ENCODE measurements at places on chromosomes 6 and 20.

DNA sequence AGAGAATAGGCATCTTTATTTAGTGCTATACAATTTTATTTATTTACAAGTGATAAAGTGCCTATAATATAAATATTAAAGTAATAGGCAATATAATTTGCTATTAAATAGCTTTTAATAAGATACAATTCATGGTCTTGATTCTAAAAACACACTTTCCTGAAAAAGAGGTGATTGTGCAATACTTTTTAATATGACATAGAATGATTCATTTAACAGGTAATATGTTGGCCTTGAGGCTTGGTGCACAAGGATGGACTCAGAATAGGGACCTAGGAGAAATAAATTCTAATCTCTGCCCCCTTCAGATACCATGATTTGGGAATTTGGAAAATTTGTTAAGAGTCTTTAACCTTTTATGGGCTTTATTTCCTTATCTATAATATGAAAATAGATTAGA lies 149.9 kb upstream of the FUT9 start:
- DNase-seq = no peak

DNA sequence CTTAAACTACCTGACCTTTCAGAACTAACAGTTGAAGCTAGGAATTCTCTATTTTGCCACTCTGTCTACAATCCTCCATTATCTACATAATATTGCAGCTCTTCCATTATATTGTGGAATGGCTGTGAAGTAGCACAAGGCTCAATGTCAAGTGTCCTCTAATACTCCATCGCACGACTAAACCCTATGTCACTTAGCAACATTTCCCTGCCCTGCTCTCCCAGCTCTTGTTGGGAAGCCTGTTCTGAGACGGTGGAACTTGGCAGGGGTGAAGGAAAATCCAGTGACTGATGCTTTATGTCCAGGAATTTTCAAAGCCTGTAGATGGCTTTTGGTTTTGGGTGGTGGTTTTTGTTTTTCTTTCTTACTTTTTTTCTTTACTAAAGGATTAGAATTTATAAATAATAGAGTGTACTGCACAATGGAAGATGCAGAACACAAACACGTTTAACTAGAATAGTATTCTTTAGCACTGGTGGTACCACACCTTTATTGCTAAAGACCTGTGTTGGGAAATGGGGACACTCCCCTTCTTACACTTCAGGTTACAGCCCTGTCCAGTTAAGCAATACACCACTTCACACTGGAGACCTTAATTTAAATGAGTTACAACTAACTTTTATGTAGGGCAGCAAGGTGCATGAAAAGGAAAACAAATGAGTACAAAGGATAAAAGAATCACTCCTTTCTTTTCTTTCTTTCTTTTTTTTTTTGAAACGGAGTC lies 20.7 kb upstream of the AMD1 start:
- no peak for DNase-seq

DNA sequence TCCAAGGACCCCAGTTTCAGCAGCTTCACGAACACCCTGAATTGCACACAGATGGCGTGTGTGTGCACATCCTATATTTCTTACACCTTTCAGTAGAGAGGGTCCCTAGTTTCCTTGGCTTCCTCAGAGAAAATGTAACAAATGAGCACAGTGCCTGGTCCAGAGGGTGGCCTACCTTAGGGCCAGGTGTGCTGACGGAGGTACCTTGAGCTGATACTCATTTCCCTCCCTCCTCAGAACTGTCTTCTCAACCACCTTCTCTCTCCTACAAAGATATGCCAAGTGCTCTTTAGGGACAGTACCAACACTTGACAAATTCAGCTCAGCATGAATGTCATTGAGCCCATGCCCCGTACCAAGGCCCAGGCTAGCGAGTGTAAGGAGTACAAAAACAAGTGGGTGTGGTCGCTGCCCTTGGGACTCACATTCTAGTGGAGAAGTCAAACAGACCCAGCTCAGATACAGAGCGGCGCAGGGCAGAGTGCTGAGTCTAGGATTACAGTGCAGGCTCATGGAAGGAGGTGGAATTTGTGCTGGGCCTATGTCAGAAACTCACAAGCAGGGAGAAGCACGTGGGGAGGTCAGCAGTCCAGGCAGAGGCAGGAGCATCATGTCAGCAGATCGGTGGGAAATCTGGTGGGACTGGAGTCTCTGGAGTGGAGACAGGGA lies 9.6 kb upstream of the BPHL start:
- no peak for DNase-seq

DNA sequence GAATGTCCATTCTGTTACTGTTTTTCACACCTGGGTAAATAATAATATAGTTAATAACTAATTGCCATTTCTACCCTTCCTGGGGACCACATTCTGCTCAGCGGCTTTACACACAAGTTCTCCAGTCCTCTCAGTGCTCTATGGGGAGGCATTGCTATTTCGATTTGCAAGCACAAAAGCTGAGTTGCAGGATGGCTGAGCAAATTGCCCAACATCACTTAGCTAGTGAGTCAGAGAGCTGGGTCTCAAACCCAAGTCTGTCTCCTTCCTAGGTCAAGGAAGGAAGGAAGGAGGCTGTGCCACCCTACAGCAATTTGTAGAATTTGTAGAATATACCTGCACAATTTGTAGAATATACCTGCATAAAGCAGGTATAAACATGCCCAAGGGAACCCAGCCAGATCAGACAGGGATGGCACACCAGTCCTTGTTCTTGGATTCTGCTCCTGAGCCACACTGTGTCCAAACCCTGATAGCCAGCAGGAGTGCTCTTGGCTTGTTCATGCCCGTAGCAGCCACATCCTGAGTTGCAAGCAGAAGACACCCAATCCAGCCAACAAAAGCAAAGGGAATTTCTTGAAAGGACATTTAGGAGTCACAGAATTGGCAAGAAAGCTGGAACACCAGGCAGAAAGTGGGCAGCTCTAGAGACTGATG lies 56.9 kb downstream of the LY86 start:
- DNase-seq = no peak

DNA sequence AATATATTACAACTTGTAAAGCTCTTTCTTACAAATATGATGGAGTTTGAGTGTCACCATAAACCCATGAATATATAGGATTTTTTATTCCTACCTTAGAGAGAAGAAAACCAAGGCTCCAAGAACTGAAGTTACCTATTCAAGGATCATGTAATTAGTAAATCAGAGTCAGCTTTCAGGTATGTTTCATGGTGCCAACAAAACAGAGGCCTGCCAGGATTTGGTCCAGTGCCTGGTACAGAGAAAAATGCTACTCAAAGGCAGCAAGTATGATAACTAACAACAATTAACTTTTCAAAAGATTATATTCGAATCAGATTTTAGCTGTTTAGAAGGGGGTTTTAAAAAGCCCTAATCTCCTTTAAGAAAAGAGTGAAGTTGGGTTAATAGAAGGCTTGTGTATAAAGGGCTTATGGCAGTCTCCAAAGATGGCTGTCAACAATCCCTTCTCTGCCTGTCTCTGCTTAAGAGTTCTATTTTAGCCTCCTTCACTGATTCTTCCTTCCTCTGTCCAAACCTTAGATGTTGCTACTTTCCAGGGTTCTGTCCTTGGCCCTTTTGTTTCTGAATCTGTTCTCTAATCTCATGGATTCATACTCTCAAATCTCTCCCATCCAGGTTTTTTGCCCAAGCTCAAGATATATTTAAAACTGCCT lies 7.8 kb downstream of the MAP3K7 start:
- no peak for DNase-seq

GRCh38 chr20:15248618-15249395 lies 911.4 kb upstream of the FLRT3 start:
- DNase-seq = no peak

DNA sequence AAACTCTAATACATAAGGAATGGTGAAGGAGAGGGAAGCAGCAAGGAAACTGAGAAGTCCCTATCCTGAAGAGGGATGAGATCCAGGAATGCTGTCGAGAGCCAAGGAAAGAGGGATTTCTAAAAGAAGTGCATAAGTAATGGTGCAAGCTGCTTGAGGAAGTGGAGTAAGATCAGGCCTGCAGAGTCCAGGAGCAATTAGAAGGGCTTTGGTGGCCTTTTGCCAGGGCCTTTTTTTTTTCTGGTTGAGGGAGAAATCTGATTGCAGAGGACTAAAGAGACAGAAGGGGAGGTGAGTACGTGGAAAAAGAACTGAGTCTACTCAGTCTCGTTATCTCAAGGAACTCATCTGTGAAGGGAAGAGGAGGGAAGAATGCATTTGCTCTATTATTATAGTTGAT lies 396.2 kb downstream of the UTRN start:
- no peak for DNase-seq

GRCh38 chr6:125829433-125829832 lies 38.7 kb downstream of the NCOA7 start:
- DNase-seq = no peak

DNA sequence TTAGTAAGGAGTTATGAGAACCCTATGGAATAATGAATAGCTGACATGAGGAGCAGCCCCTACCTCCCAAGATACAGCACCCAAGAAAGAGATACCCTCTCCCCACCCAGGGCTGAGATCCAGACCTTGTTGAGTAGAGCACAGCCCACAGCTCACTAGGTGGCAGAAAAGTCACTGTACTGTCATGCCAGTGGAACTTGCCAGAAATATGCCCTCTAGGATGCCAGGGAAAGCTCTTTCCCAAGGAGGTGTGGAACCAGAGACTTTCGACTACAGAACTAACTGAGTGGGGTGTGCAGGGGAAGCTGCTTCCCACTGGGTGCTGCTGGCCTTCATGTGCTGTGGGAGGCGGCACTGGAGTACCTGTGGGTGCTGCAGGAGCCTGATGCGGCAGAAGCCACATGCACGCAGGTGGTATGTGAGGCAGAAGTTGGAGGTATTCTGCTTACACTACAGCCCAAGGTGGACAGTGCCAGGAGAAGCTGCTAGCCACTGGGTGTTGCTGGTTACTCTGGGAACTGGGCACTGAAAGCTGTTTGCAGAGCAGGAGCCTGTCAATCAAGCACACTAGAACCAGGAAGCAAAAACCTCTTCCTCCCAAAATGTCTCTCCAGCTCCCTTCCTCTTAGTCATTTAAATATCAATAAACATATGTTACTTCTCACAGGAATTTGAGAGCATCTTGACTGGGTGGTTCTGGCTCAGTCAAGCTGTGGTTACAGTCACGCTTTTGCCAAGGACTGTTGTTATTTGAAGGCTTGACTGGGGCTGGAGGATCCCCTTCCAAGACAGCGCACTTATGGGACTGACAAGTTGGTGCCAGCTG lies 17.8 kb downstream of the ARMC12 start:
- no peak for DNase-seq

- no peak for DNase-seq
These were observed 483.4 kb upstream of the FLRT3 start for GRCh38 chr20:14820771-14821170.

DNA sequence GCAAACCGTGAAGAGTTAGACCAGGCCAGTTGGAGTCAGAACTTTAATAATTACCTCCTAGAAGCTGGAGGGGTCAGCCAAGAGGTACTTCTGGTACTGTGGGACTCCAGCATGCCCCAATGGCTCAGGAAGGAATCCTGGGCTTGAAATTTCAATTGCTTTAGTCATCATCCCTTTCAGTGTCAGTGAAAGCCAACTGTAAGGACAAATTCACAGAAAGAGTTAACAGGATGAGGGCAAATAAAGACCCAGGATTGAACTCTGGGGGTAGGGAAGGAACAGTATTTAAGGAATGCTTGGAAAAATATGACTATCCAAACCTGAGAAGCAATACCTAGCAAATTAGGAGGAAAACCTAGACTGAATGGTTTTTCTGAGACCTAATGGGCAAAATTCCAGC lies 735.1 kb upstream of the MARCKS start:
- no peak for DNase-seq

DNA sequence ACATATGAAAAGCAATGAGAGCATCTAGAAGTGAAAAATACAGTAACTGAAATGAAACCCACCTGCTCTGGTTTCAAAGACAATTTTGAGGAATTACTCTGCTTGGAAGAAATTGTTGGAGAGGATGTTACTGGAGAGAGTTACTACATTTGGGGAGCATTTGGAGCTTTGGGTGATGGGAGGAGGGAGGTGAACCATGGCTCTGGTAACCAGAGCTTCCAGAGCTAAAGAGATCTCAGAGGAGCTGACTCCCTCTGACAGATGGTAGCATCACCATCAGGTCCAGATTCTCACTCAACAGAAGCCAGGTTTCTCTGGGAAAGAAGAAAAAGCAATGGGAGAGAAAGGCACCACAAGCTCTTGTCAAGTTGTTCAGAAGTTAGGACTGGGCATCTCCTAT lies 42.2 kb upstream of the SMAP1 start:
- DNase-seq = no peak

DNA sequence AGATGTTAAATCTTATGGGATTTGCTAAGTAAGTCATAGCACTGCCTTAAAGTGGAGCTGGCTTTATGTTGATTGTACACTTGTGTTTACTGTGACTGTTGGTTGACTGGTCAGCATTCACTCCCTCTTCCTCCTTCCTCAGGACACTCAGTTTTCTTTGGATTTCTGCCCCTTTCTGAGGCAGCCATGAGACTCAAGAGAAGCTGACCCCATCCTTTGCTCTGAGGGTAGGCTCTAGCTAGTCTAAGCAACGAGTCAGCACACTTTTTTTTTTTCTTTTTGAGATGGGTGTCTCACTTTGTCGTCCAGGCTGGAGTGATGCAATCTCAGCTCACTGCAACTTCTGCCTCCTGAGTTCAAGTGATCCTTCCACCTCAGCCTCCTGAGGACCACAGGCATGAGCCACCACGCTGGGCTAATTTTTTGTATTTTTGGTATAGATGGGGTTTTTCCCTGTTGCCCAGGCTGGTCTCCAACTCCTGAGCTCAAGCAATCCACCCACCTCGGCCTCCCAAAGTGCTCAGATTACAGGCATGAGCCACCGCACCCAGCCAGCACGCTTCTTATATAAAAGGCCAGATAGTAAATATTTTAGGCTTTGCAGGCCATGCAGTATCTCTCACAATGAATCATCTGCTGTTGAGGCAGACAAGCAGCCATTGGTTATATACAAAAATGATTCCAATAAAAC lies 191.4 kb downstream of the NFATC2 start:
- no peak for DNase-seq

DNA sequence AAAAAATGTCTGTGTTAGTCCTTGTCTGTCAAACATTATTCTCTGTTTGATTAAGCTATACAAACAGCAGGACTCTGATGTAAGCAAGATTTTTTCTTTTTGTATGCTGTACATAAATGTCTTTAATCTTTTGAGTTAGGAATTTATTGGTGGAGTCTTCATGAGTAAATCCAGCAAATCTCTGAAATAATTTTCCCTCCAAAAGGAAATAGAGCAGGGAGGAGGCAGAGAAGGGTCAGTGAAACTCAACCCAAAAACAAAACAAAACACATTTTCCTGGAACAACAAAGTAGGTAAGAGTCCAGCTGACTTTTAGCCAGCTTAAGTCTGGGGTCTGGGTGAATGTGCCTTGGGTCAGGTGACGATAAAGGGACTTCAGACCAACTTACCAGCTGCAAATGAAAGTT lies 113.7 kb downstream of the FOXA2 start:
- no peak for DNase-seq

GRCh38 chr20:11305406-11305805 lies 612.3 kb upstream of the BTBD3 start:
- DNase-seq = no peak

DNA sequence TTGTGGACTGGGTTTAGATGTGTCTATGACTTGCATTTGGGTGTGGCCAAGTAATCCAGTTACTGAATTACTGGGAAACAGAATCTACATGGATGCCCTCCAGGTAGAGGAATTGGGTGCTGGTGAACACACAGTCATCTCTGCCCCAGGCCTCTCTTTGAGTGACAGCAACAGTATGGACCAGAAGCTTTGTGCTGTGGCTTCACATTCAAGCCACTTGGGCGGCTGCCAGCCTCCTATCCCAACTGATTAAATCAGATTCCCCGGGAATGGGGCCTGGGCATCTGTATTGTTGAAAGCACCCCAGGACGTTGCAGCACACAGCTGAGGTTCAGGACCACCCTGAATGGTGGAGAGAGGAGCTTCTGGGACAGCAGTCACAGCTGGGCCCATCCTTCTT lies 144.6 kb downstream of the DHX35 start:
- DNase-seq = no peak

GRCh38 chr20:40638414-40638813 lies 50.6 kb downstream of the MAFB start:
- DNase-seq = no peak

Measured in stimulated activated CD8-positive, alpha-beta memory T cell treated with anti-CD3 and anti-CD28 coated beads, Interleukin-12 subunit alpha, Interleukin-12 subunit beta, amount 100 ng/mL, for 4 hours (primary cell).